Umbilical cord (tissue), 2 donors: ENCODE measurements at places on chromosomes 13 and 19. TPM values are rescaled to one million over a fixed set of nuclear protein-coding genes. Genes with fewer than 3 reads are reported as not detected.
A peak's percentile ranks its signal among the peaks of the same experiment; 100 is the strongest.

C19orf18 gene
- not detected for total RNA-seq

DNA sequence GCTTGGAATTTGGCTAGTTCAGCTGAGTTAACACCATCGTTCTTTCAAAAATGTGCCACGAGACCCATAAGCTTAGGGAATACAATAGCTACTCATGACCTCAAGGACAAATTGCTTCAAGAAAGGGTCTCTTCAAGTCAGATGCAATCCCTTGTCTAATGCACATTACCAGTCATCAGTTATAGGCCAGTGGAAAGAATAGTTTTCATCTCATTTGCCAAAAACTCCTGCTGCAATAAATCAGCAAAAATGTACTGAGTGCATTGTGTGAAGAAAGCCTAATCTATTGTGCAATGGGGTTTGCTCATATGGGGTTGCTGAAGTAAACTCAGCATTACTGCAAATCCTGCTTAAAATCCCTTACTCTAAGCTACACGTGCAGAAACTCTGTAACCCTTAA, 208.3 kb upstream of the NBEA start:
- DNase-seq, result peak; percentile 75

DNA sequence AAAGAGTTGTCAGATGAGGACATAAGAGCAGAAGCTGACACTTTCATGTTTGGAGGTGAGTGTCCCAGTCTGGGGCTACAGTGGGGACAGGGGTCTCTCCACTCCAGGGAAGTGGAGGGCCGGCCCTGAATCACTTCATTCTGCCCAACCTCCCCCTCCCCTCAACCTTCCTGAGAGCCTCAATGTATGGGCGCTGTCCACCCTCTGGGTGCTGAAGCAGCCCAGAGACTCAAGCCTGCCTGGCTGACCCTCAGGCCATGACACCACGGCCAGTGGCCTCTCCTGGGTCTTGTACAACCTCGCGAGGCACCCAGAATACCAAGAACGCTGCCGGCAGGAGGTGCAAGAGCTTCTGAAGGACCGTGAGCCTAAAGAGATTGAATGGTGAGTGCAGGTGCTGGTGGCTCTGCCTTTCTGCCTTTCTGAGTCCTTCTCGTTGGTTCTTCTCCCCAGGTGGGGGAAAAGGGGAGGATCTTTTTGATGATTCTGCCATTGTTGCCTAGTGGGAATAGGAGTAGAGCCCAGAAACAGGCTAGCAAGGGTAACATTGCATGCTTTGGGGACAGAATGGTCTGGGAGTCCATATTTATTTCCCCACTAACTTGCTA, 8.8 kb downstream of the CYP4F8 start:
- DNase-seq, result peak; percentile 14

CARD8 gene
- total RNA-seq, result 22.9 TPM

GRCh38 chr19:18091217-18091608, 4.5 kb upstream of the IL12RB1 start:
- peak; percentile 32 for DNase-seq

DNA sequence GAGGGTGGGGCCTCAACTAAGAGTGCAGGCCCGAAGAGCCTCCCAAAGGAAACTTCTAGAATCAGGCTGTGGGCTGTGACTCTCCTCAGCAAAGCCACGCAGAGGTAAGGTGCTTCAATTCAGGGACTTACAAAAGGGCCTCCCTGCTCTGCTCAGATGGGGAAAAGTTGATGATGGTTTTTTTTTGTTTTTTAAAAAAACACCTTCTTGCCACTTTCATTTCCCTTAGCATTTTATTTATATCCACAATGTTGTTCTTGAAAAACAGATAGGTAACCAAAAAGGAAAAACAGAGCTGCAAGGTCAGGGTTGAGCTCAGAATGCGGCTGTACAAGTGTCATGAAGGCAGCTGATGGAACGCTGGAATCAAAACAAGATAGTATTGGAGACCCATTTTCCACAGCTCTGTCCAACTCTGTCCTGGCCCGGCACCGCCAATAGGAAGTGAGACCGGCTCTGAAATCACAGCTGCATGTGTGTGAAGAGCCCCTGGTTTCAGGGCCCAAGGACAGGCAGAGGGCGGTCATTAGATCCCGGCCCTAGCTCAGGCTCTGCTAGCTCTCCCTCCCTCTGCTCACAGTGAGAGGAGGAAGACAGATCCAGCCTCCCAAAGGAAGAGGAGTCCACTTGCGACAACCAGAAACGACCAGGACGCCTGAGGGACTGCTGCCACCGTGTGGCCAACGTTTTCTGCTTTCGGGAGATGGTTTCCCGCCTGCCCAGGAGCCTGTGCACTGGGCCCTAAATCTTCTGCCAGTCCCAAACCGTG, 58.3 kb downstream of the KLF2 start:
- peak; percentile 95 for DNase-seq

EDDM13 gene
- total RNA-seq, result not detected

DNA sequence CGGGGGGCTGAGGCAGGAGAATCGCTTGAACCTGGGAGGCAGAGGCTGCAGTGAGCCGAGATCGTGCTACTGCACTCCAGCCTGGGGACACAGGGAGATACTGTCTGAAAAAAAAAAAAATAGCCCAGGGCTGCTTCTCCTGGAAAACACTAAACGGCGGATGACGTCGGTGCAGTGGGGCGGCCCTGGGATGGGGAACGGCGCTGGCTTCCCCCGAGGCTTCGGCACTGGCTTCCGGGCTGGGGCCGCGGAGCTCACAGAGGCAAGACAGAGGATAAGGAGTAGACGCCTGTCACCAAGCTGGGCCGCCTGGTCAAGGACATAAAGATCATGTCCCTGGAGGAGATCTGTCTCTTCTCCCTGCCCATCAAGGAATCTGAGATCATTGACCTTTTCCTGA, 5.0 kb downstream of the PRSS57 start:
- no peak for DNase-seq

GRCh38 chr13:33493672-33494365, 208.3 kb upstream of the STARD13 start:
- DNase-seq, result no peak

- peak; percentile 16 for DNase-seq
Observed at GRCh38 chr19:12364391-12365235, 870 bp downstream of the ZNF442 start.

CGB8 gene
- not detected for total RNA-seq

- DNase-seq, result peak; percentile 56
Observed at GRCh38 chr13:107124129-107124718, 556.3 kb upstream of the ARGLU1 start.

- no peak for DNase-seq
Observed at GRCh38 chr13:71949441-71949840, 82.4 kb upstream of the DACH1 start.

DNA sequence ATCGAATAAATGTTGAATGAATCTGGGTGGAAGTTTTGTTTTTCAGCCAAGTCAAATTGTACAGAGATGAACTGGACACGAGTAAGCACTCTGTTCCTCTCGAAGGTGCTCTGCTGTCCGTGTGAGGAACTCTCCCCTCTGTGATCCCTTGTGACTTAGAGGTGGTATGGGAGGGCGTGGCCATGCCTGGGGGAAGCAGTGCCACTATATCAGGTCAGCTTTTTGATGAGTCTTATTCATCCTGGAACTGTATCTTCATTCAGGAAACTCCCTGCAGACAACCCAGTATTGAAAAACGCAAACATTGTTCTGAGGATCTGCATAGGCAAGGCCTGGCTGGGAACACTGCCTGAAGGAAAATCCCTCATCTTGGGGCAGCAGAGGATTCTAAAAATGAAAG, 45.7 kb upstream of the FLT1 start:
- DNase-seq, result no peak

DNA sequence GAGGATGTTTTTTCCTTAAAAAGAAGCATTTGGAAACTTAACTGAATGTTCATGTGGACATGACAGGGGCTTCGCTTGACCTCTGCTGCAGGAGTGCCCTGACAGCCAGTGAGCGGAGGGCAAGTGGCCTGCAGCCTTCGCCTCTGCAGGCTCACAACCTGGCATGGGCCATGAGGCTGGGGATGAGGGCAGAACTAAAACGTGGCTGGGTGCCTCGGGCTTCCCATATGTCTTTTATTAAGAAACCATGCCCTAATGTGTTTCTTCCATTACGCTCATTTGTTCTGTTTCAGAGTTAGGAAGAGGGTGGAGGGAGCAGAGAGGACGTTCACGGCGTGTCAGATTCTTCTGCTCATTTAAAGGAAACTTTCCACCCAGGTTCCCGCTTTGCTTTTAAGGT, 2.9 kb downstream of the ARHGEF7 start:
- no peak for DNase-seq

CLEC4M gene
- 1.7 TPM for total RNA-seq

C1QTNF9 gene
- 1.4 TPM for total RNA-seq

KCNC3 gene
- total RNA-seq, result 0.48 TPM

C3 gene
- 48.4 TPM for total RNA-seq

- DNase-seq, result peak; percentile 99
Observed at GRCh38 chr13:30465593-30466357, at the start of gene HMGB1. HMGB1 (minus strand) TSS chr13:30465936; CDS start chr13:30463680, 2,256 bp downstream.

GRCh38 chr19:5086230-5086629, 117.3 kb downstream of the KDM4B start:
- DNase-seq, result no peak

ZNF254 gene
- total RNA-seq, result 28.2 TPM

ATXN8OS gene
- 2.6 TPM for total RNA-seq

- DNase-seq, result no peak
Observed at GRCh38 chr13:93776936-93777335, 550.3 kb downstream of the GPC6 start.

CCL25 gene
- total RNA-seq, result not detected

ZNF132 gene
- 24.8 TPM for total RNA-seq

NECTIN2 gene
- 52.0 TPM for total RNA-seq

ZNF763 gene
- 11.6 TPM for total RNA-seq

ERICH4 gene
- total RNA-seq, result not detected

SLC17A7 gene
- 0.72 TPM for total RNA-seq

PPP6R1 gene
- 10.4 TPM for total RNA-seq

DNA sequence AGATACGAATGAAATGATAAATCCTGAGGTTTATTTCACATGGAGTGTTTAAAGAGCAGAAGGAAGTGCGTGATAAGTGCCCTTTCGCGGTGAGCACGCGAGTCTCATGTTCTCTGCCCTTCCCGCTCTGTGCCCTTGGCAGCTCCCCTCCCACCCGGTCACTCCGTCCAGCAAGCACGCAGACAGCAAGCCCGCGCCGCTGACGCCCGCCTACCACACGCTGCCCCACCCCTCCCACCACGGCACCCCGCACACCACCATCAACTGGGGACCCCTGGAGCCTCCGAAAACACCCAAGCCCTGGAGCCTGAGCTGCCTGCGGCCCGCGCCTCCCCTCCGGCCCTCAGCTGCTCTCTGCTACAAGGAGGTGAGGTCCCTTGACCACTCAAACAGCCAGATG, 37.4 kb upstream of the TEX29 start:
- DNase-seq, result no peak

- DNase-seq, result peak; percentile 20
Observed at GRCh38 chr13:27339299-27339698, 68.7 kb downstream of the RASL11A start.

MKNK2 gene
- total RNA-seq, result 17.8 TPM

GRCh38 chr19:5149932-5150901, 181.3 kb downstream of the KDM4B start:
- no peak for DNase-seq

DNA sequence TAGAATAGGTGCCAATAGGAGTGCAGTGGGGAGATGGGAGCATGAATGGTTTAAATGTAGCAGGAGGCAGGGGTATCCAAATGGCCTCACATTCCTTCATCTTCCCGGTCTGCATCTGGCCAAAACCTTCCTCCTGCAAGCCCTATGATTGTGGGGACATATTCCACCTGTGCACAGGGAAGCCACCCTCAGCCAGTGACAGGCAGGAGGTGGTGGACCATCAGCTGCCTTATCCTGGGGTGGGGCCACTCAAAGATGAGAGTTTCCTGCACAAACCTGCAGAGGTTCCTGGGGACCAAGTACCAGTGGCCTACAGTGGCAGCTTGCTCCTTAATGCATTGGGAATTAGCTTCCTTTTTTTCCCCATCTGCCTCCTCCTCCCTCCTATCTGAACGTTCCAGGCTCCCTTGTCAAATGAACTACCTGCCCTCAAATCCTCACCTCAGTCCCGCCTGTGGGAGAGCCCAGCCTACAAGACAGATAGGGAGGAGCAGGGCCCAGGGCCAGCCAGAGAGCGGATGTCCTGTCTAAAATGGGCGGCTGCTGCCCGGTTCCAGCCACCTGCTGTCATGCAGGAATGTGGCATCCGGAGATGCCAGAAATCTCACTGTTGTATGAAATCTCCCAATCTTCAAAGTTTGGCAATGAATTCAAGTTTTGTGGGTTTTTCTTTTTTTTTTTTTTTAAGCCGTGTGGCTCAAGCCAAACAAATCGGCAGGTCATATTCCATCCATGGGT, 85.0 kb downstream of the TSHZ3 start:
- DNase-seq, result no peak

- DNase-seq, result no peak
Observed at GRCh38 chr13:64556376-64556775, 2673.8 kb downstream of the PCDH9 start.

DNA sequence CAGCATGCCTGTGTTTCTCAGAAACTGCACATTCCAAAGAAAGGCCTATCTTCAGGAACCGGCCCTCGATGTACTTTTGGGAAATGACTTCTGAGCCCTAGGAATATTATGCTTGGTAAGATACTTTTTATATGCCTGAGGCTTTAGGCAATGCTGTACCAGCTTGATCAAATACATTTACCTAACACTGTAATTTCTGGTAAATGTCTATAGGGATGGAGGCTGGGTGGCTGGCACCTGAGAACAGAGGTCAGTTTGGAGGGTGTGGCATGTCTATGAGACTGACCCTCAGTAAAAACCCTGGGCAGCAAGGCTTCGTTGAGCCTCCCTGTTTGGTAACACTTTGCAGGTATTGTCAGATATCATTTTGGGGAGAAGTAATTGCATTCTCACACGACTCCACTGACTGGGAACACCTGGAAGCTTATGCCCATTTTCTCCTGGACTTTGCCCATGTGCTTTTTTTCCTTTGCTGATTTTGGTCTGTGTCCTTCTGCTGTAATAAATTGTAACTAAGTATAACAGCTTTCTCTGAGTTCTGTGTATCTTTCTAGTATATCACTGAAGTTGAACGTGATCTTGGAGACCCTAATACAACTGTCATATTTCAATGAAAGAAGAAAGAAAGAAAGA, 1339.1 kb downstream of the OLFM4 start:
- DNase-seq, result no peak

- no peak for DNase-seq
Observed at GRCh38 chr13:98844021-98844420, 91.5 kb upstream of the SLC15A1 start.

KLK2 gene
- 9.6 TPM for total RNA-seq

GRCh38 chr19:44839276-44839675, 6.8 kb upstream of the NECTIN2 start:
- DNase-seq, result no peak
